ENCODE measurements at places on chromosomes 2 and 18.

DNA sequence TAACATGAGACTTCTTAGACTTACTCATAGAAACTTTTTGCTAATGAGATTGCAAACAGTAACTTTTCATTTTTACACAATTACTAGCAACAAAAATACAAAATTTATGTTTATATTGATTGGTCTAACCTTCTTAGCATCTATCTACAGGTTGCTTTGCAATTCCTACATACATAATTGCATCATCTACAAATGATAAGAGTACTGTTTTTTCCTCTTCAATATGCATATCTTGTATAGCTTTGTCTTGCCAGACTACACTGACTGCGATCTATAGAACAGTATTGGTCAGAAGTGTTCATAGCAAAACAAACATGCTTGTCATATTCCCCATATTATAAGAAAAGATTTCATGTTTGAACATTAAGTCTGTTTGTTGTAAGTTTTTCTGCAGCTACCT, 87.9 kb downstream of the ATAD2B start:
- no peak for DNase-seq

GRCh38 chr18:58005011-58005410, 39.0 kb upstream of the NEDD4L start:
- DNase-seq, result no peak

DNA sequence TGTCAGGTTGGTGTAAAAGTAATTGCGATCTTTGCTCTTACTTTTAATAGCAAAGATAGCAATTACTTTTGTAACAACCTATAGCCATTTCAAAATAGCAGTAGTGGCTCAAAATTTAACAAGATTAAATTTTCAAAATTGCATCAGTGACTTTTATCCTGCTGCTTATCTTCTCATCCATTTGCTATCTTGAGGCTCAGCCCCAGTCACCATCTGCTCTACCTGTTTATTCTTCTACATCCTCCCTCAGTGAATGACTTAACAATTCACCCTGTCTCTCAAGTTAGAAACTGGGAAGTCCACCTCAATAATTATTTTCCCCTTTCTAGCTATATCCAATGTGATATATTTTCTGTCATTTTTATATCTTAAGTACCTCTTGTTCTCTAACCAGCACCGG, 148.6 kb upstream of the ZNF804A start:
- DNase-seq, result peak; percentile 83

DNA sequence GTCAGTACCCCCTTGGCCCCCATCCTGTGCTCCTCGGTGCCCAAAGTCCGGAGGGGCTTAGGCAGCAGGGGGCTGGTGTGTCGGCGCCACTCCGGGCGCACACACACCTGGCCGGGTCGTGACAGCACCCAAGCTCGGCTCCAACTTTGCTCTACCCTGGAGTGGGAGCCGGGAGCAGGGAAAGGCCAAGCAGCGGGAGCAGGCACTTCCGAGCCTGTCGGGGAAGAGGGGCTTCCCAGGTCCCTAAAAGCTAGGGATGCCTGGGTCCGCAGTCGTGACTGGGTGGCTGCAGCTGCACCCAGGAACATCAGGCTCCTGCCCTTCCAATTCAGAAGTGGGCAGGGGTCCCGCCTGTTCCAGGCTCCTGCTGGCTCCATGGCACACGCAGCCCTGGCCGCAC, 48.4 kb downstream of the PAPOLG start:
- no peak for DNase-seq

- DNase-seq, result no peak
Observed at GRCh38 chr18:3679241-3679640, 229.3 kb downstream of the TGIF1 start.

DNA sequence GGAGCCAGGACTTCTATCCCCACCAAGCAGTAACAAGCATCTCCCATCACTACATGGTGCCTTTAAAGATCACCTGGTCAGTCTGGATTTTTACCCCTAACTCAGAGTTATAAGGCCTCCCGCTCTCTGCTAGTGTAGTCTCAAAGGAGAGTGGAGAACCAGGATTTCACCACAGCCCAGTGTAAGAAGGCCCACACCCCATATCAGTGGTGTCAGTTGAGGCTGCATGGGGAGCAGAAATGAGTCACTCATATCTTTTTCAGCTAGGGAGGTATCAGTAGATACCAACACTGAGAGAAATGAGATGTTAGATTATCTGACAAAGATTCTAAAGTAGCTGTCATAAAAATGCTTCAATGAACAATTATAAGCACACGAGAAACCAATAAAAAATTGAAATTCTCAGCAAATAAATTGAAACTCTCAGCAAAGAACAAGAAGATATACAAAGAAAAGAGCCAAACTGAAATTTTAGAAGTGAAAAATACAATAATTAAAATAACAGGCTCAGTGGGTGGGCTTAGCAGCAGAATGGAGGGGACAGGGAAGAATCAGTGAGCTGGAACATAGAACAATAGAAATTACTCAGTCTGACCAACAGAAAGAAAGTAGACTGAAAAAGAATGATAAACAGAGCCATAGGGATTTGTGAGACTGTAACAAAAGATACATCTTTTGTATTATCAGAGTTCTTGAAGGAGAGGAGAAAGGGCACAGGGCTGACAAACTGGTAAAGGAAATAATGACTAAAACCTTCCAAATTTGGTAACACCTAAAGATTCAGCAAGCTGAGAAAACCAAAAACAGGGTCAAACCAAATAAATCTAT, 257.7 kb downstream of the ANAPC1 start:
- DNase-seq, result no peak

GRCh38 chr18:68611311-68611710, 103.6 kb downstream of the TMX3 start:
- DNase-seq, result no peak

- DNase-seq, result no peak
Observed at GRCh38 chr18:44920441-44920840, 239.8 kb downstream of the SETBP1 start.

GRCh38 chr2:12616456-12617156, 100.1 kb upstream of the TRIB2 start:
- no peak for DNase-seq

- DNase-seq, result no peak
Observed at GRCh38 chr2:120762341-120763061, 26.8 kb downstream of the GLI2 start.

DNA sequence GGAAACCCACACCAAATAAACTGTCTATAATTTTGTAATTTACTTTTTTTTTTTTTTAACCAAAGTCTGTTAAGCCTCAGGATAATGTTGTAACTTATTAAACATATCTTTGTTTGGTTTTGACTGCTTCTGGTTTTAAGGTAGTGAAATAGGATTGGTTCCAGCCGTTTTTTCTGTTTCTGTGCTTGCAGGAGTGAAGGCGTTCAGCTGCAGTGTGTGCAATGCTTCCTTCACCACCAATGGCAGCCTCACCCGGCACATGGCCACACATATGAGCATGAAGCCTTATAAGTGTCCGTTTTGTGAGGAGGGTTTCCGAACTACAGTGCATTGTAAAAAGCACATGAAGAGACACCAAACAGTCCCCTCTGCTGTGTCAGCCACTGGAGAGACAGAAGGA, 93.1 kb downstream of the ZNF236 start:
- DNase-seq, result no peak

- no peak for DNase-seq
Observed at GRCh38 chr2:236970656-236971010, 115.1 kb upstream of the COPS8 start.

DNA sequence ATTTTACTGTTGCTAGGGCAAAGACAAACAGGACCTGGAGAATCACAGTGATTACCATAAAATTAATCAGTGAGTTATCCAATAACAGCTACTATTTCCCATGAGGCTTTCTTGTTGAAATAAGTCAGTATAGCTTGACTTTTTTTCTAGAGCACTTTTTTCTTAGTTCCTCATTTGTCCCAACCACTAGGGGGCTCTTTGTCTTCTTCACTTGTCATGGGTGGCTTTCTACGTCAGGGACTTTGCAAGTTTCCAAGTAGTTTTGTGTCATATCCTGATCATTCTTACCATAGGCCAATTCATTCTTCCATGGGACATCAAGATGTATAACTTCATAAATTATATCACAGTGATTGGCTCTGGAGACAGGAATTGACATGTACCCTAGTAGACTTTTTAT, 1019.6 kb upstream of the PIK3C3 start:
- DNase-seq, result no peak

GRCh38 chr2:107112561-107112960, 226.6 kb upstream of the ST6GAL2 start:
- DNase-seq, result no peak

GRCh38 chr2:54523324-54523959, 67.3 kb downstream of the SPTBN1 start:
- peak; percentile 62 for DNase-seq

GRCh38 chr2:32942793-32943485, 3.8 kb upstream of the LTBP1 start:
- DNase-seq, result no peak

- no peak for DNase-seq
Observed at GRCh38 chr2:46547223-46548102, 68.1 kb downstream of the TMEM247 start.

GRCh38 chr2:1601471-1602277, 142.6 kb downstream of the PXDN start:
- no peak for DNase-seq

- no peak for DNase-seq
Observed at GRCh38 chr18:21634588-21635199, 22.6 kb downstream of the SNRPD1 start.

- peak; percentile 82 for DNase-seq
Observed at GRCh38 chr2:205802065-205802464, 119.8 kb downstream of the NRP2 start.

- DNase-seq, result no peak
Observed at GRCh38 chr18:38941711-38942561, 1376.3 kb upstream of the CELF4 start.

DNA sequence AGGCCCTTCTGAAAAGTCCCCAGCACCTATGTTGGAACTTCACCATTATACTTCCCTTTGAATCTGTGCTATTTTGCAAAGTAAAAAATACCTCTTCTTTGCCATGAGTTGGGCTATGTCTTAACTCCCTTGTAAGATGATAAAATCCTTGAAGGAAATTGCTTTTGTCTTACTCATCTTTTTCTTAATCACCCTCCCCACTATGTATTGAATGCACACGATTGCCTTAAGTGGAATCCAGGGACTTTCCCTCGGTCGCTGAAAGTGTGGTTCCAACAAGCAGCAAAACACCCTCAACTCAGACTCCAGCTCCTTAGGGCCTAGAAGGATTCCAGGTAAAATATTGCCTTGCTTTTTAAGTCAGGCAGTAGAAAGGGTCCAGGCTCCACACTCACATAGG, 173.2 kb upstream of the ARL4C start:
- DNase-seq, result no peak

- DNase-seq, result no peak
Observed at GRCh38 chr2:7572450-7572849, 655.2 kb downstream of the RNF144A start.

GRCh38 chr18:58580078-58580477, 48.8 kb downstream of the ALPK2 start:
- no peak for DNase-seq

DNA sequence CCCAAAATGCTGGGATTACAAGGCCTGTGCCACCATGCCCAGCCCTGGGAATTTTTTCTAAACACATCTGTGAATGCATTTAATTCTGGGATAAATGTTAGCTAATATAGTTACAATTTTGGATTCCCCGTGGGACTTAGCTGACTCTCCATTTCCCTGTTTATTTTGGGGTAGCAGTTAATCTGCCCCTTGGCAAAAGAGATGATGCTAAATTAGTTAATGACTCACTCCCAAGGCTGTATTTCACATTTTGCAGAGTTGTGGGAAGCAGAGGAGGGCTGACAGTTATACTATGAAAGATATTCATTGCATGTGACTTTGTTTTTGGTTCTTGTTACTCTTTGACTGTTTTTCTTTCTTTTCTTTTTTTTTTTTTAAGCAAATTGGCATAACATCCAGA, 3.2 kb downstream of the MTHFD2 start:
- no peak for DNase-seq

GRCh38 chr2:61714210-61714609, 139.7 kb downstream of the FAM161A start:
- DNase-seq, result no peak

DNA sequence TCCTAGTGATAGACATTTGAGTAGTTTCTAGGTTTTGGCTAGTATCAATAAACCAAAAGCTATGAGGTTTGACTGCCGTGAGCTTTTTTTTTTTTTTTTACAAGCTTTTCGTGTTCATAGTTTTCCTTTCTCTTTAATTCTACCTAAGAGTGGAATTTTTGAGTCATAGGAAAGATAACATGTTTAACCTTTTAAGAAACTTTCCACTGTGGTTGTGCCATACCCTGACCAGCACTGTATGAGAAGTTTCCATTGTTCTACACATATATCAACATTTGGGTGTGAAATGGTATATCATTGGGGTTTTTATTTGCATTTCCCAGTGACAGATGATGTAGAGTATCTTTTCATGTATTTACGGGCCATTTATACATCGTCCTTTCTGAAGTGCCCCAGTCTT, 31.7 kb downstream of the UBE2F start:
- DNase-seq, result no peak

DNA sequence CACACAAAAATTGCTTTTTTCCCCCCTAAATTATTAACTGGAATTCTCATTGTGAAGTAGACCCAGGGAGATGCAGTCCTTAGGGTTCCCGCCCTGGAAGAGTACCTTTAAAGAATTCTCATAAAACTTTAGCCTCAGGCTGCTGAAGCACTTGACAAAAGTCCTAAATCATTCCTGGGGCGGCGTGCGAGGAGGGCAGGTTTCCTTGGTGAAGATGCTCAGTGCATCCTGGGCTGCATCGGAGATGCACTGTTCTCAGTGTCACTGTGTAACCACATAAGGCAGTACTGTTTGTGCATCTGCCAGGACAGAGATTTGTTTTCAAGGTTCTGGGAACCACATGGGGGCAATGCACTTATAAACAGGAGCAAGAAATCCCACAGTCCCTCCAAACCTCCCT, 62.6 kb downstream of the ZNF236 start:
- no peak for DNase-seq

DNA sequence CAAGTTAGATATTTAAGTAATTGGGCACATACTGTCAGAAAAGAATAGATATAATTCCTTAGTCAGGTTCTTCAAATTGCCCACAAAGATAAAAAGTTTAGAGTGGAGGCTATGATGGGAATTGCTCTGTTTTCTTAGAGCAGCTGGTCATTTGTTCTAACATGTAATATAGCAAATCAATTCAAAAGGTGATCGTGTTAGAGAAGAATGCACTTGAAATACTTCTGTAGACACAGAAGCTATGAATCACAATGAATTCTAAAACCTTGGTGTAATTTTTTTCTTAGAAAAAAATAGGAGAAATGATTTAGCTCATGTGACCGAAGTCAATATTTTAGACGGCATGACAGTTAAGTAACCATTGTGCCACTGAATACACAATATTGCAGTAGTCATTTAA, 918.1 kb upstream of the LRATD1 start:
- DNase-seq, result no peak

DNA sequence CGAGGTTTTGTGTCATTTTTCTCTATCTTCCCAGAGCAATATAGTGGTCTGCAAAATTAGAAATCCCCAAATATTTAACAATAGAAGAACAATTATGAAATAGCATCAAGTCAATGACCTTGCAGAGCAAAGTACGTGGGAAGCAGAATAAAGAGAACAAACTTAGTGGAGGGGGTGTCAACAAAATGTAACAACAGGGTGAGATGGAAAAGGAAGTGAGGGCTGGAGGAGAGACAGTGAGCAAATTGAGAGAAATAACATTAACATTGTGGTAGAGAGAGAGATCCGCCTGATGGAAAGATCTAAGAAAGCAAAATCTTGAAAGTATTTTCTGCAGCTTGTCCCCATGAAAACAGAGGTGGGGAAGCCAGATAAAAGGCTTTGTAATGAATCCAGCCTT, 23.4 kb downstream of the ARHGAP15 start:
- no peak for DNase-seq
